ENCODE measurements at places on chromosomes 7 and 10. TPM values are rescaled to one million over a fixed set of nuclear protein-coding genes. Genes with fewer than 3 reads are reported as not detected.

Gene IGF2BP3
- 0.78 TPM for total RNA-seq

Gene NEUROD6
- total RNA-seq = not detected

Gene PPP1R3C
- total RNA-seq = 136 TPM

Gene TEX47
- total RNA-seq = not detected

GRCh38 chr7:106281585-106282318 is 3.0 kb downstream of the NAMPT start:
- DNase-seq = no peak

- DNase-seq = no peak
These were observed 114.5 kb downstream of the TMEM130 start for GRCh38 chr7:98755138-98755898.

GRCh38 chr7:44461387-44461786 is 29.1 kb downstream of the NUDCD3 start:
- no peak for DNase-seq

DNA sequence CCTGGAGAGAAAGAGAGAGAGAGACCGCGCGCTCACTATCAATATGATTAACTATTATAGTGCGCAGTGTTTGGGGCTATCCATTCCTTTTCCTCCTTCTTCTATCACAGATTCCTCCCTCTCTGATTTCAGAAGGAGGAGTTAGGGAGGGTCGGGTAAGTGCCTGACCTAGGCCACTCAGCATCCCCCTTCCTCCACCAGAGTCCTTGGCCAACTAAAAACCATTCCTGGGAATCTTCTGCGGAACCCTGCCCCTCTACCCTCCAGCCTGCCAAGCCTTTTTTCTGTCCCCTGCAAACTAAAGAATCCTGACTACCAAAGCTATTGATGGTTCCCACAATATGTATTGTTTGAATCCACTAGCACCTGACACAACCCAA is 256.2 kb upstream of the NFE2L3 start:
- DNase-seq = no peak

DNA sequence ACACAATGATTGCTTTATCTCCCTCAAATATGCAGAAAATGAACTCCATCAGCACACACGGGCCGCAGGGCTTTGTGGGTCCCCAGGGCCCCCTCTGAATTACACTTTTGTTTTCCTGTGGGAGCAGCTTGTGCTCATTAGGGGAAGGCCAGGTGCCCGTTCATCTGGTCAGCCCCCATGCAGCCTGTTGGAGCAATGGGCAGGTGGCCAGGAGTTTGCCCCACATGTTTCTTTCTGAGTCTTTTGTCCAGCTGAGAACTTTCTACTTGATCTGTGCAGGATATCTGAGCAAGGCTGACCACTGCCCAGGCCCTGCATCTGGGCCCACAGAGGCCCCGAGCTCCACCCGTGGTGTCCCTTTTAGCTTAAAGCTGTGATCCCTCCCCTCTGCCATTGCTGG is 105.3 kb upstream of the FAM20C start:
- DNase-seq = peak; percentile 34

All from left lobe of liver (tissue), 2 donors.